ENCODE measurements at places on chromosomes 3 and 15. TPM values are rescaled to one million over a fixed set of nuclear protein-coding genes. Genes with fewer than 3 reads are reported as not detected.

ARIH2 gene
- total RNA-seq, result 157 TPM

TPRG1 gene
- total RNA-seq, result 25.9 TPM

HESX1 gene
- total RNA-seq, result 0.63 TPM

C2CD4A gene
- 0.05 TPM for total RNA-seq

SI gene
- not detected for total RNA-seq

ITIH1 gene
- not detected for total RNA-seq

PPM1L gene
- total RNA-seq, result 2.7 TPM

ZNF660 gene
- 0.30 TPM for total RNA-seq

CFAP100 gene
- not detected for total RNA-seq

HDDC3 gene
- total RNA-seq, result 39.9 TPM

WDR93 gene
- total RNA-seq, result not detected

SOX14 gene
- total RNA-seq, result not detected

INSYN1 gene
- not detected for total RNA-seq

GPR62 gene
- not detected for total RNA-seq

EPHB3 gene
- not detected for total RNA-seq
